ENCODE measurements at places on chromosomes 11 and 22.

GRCh38 chr11:69691463-69691862, 12.4 kb downstream of the FGF19 start:
- no peak for DNase-seq

GRCh38 chr22:37193629-37194191, 5.7 kb upstream of the C1QTNF6 start:
- peak; percentile 91 for DNase-seq

DNA sequence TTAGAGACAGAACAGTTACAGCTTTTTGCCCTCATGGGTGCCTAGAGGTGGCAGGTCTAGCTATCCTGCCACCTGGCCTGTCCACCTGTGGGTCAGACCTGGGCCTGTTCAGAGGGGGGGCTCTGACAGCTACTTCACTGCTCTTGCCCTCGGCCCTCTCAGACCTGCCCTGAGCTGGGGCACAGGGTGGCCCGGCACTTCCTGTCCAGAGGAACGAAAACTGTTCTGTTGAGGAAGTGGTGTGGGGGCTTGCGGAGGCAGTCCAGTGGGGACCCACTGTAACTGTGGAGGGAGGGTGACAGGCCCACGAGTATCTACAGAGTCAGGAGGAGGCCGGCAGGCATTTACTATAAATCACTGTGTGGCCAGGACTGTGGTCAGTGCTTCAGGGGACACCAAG, 16.2 kb downstream of the TESMIN start:
- no peak for DNase-seq

DNA sequence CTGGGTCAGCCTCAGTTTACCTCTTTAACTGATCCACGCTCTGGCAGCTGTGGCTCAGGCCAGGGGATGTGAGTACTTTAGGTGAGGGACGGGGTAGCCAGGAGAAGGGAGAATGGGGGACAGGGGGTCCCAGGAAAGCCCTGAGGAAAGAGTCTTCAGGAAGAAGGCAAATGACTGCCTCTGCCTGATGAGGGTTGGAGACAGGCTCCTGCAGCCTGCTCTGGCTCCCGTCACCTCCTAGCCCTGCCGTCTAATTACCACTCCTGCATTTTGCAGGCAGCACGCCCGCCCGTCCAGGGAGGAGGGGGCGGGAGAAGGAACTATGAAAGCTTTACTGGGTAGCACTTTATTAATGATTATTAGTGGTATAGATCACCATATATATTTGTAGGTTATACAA, 116.6 kb downstream of the CEP164 start:
- no peak for DNase-seq

DNA sequence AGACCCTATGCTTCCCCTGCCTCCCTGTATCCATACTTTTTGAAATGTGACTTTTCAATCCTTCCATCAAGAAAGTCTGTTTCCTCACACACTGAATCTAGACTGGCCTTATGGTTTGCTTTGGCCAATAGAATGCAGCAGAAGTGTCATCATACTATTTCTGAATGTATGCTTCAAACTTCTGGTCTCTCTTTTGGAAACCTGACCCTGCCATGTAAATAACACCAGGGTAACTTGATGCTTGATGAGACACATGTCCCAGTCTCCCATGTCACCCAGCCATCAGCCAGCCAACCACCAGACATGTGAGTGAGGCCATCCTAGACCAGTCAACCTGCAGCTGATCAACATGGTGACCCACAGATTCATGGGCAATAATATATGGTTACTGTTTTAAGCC, 29.7 kb upstream of the CAVIN3 start:
- no peak for DNase-seq

GRCh38 chr11:17603056-17603825, 56.2 kb downstream of the OTOG start:
- DNase-seq: no peak

DNA sequence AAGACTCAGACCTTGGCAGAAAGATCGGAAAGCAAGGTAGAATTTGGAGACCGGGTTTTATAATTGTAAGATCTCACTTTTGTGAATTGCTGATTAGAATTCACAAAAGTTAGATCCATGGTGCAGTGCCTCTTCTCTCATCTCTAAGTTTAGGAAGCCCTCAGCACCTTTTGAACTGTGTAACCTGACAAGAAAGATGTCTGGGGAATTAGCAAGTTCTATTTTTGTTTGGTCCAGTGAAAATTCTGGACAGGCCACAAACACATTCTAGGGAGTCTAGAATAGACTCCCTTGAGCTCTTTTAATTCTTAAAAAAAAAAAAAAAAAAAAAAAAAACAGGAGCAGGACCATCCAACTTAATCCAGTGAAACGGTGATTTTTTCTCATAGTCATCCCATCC, 66.1 kb downstream of the CECR2 start:
- no peak for DNase-seq

DNA sequence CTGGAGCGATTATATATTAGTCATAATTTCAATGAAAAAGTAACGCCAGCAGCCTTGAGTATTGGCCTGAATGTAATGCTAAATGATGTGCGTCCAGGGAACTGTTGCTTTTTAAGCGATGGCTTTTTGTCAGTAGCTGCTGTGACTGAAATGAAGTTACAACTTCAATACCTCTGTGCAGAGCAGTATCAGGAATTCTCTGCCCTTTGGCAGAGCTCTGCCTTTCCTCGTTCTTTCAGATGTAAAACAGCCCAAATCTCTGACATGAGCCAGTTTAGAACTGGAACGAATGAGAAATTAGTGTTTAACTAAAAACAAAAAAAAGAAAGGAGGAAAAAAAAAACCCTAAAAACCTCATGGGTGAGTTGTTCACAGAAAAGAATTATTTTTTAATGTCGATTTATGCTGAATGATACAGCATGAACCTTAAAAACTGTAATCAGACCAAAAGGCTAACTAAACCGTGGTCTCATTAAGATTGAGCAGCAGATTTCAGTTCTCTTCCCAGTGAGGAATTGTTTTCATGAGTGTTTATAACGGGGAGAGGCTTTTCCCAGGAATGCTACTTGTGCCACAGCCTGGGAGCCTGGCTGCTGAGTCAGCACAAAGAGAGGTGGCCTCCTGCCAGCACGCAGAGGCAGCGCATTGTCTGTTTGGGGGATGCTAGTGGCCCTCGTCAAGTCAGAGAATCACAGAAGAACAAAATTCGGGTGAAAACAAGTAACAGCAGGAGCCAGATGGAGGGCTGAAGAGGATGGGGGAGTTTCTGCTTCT, 146.2 kb upstream of the RASSF10 start:
- DNase-seq: no peak

DNA sequence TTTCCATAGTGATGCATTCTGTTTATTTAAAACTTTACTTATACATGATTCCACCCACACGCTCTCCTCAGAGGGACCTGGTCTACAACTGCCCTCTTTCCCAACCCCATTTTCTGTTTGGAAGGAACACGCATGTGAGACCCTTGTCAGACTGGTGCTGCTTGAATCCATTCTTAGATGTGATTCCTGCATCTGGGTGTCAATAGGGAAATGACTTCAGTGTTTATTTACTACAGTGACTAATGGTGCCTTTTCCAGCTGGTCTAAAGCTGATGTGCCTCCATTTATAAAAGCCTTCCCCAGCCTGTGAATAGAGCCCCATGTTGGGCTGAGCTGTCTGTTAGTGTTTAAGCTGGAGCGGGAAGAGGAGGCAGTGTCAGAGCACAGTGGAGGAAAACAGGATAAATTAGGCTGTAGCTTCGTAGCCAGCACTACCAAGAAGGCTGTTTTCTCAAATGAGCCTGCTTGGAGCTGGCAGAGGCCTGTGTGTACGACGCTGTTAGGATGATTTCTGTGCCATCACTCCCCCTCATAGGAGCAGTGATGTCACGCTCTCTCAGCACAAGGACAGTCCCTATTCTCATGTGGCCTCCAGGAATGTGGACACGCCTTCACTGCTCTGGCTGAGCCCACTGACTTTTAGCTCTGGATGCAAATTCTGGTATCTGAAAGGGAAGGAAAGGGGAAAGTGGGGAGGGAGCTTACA, 18.9 kb upstream of the C11orf96 start:
- DNase-seq: no peak

DNA sequence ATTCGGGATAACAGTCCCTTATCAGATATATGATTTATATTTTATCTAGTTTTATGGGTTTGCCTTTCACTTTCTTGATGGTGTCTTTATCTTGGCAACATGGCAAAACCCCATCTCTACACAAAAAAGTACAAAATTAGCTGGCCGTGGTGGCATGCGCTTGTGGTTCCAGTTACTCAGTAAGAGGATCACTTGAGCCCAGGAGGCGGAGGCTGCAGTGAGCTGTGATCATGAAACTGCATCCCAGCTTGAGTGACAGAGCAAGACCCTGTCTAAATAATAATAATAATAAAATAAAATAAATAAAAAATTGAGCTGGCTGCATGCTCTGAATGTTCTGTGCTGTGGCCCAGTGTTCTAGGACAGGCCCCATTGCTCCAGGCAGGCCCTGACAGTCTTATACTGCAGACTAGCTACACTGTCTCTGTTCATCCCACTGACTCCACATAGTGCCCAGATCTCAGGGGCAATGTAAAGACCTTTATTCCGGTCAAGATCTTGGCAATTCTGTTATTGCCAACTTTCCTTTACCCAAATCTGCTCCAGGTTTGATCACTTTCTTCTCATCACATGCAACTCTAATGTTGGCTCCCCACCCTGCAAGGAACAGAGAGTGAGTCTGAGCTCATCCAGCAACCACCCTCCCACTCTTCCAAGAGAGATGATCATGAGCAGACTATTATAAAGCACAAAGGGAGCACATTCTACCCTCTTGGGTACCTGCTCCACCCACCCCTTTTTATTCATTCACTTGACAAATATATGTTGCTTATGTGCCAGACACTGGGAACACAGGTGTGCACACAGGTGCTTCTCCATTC, 8.8 kb downstream of the HSPA8 start:
- DNase-seq: no peak

GRCh38 chr22:33513388-33514338, 406.6 kb downstream of the LARGE1 start:
- no peak for DNase-seq

- no peak for DNase-seq
Measured at GRCh38 chr11:45056529-45056928, 89.9 kb upstream of the PRDM11 start.

DNA sequence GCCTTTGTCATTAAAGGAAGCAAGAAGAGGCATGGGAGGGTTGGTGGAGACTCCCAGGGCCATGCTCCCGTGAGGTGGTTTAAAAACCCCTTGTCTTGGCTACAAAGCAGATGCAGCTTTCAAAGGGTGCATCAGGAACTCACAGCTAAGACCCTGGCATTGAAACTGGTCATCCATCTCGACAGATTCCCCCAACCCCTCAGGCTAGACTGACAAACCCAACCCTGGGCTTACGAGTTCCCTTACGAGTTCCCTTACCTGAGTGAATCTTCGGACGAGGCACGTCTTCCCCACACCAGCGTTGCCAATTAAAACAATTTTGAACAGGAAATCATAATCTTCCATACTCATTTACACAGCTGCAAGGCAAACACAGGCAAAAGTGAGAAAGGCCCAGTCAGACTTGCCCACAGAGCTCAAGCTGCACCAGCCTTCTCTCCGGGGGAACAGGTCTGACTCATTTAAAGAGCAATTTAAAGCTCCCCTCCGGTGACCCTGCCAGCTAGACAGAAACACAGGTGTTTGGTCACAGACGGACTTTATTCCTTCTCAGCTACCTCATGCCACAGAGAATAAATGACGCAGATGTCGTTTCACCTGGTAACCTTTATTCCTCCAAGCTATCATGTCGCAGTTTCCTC, 74.6 kb downstream of the RAB30 start:
- DNase-seq: no peak

DNA sequence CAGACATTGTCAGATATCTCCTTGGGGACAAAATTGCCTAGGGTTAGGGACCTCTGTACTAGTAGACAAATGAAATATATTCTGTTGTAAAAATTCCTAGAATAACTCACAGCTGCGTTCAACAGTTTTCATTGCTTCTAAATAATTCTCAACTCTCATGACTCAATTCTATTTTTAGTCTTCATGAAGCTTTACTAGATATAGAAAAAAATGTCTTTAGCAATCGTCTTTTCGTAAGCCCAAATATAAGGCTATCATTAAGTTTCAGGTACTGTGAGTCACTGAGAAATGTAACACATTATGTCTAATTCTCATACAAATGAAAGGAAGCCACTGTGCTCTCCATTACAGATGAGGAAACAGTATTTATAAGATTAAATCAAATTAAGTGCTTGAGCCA, 6.4 kb downstream of the MMP12 start:
- no peak for DNase-seq

DNA sequence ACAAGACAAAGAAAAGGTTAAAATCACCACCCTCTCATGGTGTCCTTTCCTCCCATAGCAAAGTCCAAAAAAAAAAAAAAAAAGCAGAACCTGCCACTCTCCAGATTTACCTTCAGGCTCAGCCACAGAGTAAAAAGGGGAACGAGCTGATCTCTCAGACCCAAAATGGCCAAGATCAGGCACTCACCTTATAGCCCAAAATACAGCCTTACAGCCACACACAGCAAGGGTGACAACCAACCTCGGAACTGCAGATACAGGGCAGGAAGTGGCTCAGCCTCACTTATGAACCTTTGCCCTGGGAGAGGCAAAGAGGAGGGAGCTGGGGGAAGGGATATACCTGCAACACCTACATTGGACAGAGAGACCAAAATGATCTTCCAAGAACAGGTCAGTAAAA, 4.5 kb downstream of the FHIP1B start:
- no peak for DNase-seq

GRCh38 chr11:17391493-17392355, 3.3 kb upstream of the KCNJ11 start:
- DNase-seq: no peak

GRCh38 chr11:8220261-8221045, 43.2 kb downstream of the LMO1 start:
- DNase-seq: no peak

DNA sequence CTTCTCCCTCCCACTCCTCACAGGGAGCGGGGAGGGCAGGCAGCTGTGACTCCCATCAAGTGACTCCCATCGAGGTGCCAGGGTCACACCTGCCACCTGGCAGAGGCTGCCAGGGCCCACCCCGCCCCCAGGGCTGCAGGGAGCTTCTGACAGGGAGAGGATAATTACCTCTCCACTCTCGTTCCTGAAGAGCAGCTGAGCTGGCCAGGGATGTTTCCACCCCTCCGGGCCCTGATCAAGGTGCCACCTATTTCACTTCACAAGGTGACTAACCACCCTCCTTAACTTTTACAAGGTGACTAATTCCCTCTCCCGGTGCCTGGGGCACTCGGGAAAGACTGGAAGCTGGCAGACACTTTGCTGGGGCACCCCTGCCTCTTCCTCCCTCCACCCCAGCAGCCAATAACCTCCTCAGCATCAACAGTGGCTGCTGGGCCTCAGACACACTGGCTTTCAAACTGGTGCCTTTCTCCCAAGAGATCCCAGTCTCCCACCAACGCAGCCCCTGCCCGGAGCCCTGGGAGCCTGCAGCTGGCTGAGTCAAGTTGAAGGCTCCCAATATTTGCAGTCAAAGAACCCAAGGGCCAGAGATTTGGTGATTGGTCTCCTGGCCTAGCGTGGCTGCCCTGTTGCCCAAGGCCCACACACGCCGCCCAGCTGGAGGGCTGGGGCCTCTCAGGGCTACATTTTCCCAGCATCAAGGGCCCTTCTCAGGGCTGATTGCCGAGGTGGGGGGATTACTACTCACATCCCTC, 22.0 kb upstream of the MYRF start:
- no peak for DNase-seq
